Adrenal gland (tissue), 19 donors: ENCODE measurements at places on chromosomes 1 and 21.

DNA sequence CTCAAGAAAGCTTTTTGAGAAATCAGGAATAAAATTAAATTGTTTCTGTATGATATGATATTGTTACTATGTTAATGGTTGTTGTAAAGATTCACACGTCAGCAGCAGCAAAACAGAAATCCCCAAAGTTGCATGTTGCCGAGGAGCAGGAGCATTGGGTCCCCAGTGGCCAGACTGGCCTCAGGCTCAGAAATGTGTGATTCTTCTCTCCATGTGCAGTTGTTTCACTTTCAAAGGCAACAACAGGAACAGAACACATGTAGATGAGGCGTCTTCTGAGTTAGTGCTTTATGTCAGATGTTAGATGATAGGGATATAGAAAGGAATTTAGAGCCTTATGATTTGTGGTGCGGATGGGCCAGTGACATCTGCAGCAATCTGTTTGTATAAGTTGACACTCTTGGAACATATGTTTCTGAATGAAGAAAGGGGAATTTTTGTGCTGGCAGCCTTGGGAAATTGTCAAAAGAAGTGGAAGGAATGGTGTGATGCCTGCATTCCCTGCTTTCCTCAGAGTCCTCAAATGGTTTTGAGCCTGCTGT lies 2.1 kb upstream of the TTLL7 start:
- DNase-seq: no peak

DNA sequence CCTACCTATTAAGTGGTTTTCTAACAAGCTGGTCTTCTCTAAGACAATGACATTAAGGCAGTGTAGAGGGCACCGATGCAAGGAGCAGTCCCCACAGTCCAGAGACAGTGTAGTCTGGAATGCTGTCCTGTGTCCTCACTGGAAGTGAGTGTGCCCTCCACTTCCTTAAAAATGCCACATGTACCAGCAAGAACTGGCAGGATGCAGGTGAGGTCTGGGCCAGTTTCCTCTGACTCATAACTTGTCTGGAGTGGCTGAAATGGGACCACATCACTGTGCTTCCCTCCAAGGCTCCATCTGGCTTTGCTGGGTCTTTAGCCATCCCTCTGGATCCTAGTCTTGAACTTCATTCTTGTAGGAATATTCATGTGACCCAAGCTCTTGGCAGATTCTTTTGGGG lies 170.5 kb upstream of the KIAA0040 start:
- DNase-seq: no peak

- no peak for DNase-seq
Measured at GRCh38 chr1:222331340-222331739, 216.6 kb downstream of the HHIPL2 start.

GRCh38 chr1:22296701-22297591 lies 154.0 kb upstream of the WNT4 start:
- DNase-seq: peak; percentile 10

- DNase-seq: no peak
Measured at GRCh38 chr1:46599059-46599970, 4.8 kb downstream of the MKNK1 start.

GRCh38 chr1:98001764-98002163 lies 80.9 kb upstream of the DPYD start:
- no peak for DNase-seq

GRCh38 chr1:204975568-204976235 lies 67.3 kb upstream of the CNTN2 start:
- peak; percentile 49 for DNase-seq

DNA sequence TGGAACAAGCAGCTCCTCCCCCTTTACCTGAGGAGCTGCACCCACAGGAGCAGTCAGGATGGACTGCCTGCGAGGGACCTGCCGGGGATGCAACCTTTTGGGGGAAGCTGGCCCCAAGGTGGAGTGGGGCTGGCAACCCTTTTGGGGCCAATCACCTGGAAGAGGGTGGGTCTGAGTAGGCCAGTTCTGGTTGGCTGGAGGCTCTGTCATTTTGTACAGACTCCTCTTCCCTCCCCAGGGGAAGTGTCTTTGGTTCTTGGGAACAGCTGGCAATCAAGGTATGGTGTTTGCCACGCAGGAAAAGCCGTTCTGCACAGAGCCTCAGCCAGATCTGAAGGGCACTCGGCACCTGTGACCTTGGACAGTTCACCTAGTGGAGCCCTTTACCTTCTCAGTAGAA lies 280 bp upstream of the A3GALT2 start:
- no peak for DNase-seq

- DNase-seq: no peak
Measured at GRCh38 chr1:204263254-204263910, 49.6 kb upstream of the GOLT1A start.

DNA sequence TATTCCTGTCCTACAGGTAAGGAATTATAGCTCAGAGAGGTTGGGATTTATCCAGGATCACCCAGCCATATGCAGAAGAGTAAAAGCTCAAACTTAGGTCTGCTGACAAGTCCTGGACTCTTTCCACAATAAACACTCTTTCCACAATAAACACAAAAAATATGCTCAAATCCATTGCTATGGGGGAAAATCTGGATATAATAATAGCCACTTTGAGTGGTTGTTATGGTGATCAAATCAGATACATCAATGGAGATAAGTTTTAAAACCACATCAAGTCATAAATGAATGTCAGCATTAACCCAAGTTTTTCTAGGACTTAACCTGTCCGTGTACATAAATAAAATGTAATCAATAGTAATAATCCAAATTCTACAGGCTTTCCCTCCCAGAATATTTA lies 22.3 kb upstream of the TTF2 start:
- DNase-seq: no peak

GRCh38 chr1:100352267-100353070 lies at the start of gene CDC14A:
TSS of gene CDC14A (plus strand) at chr1:100352506. CDS start at chr1:100352955, 449 bp downstream.
- peak; percentile 97 for DNase-seq

GRCh38 chr1:105000793-105001192 lies 1251.1 kb downstream of the AMY1C start:
- no peak for DNase-seq

DNA sequence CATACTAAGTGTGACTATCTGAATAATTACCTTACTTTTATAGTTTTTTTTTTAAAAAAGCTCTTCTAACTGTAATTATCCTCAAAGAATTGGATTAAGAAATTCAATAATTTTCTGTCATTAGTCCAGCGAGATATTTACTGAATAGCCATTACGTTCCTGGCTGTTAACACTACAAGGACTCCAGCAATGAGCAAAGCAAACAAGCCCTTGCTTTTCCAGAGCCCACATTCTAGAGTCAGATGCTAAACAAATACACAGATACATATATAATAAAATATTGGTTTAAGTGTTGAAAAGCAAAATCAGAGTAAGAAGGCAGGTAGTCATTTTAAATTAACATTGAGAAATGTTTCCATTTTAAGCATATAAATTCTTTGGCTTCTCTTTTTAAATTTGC lies 118.4 kb downstream of the ATF6 start:
- no peak for DNase-seq

DNA sequence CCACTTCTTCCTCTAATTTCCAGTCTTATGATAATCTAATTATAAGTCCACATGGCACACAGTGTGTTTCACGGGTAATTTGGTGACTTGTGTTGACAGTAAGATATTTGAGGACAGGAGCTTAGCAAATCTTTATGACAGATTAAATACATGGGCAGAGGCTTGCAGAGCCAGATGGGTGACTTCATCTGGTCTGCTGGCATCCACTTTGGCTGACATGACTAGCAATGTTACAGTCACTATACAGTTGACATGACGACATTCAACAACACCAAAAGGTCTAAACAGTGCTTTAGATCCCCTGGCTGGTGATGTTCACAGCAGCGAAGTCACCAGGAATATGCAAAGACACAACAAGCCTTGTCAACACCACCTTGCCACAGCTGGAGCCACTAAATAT lies 147.2 kb downstream of the ETS2 start:
- DNase-seq: no peak

DNA sequence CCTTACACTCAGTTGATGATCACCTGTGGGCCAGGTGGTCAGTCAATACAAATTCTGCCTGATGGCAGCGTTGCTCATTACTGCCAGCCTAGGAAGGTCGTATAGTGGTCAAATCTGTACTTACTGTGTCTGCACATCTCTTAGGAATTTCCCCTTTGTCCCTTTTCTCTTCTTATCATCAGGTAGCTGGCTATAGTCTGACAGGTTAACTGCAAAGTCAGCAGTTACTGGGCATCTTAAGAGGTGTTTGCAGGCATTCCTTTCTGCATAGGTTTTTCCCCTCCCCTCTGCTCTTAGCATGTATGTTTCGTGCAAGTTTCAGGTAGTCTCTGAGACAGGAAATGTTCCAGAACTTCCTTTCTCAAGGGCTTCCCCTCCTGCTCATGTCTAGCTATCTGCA lies 298.7 kb downstream of the LRRIQ3 start:
- DNase-seq: no peak

DNA sequence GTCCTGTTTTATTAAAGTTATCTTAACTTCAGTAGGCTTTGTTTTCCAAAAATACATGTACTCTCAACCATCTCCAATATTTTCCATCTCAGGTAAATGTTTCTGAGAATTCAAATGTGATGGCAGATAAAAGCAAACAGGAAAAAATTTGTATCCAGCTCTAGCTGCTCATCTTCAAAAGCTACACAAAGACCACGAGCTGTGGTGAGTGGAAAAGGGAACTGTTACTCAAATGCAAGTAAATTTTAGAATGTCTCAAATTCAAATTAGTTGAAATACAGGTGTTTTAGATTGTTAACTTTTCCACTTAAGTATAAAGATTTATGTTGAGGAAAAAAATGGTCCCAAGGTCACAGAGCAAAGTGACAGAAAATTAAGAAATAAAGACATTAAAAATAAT lies 216.0 kb downstream of the SLC45A1 start:
- no peak for DNase-seq

DNA sequence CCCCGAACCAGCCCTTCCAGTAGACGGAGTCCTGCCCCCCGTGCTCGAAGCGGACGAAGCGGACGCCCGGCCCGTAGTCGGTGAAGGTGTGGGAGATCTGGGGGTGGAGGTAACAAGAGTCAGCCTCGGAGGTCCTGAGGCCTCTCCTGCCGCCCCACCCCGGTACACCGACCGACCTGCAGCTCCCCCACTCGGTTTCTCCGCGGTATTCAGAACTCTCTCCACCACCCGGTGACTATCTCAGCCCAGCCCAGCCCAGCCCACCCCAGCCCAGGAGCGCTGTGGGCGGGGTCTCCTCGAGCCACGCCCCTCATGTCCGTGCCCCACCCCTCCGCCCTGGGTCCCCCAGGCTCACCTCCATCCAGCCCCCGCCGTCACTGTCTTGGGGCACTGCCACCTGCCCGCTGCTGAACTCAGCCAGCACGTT lies 5.5 kb downstream of the FBXO2 start:
- peak; percentile 48 for DNase-seq

DNA sequence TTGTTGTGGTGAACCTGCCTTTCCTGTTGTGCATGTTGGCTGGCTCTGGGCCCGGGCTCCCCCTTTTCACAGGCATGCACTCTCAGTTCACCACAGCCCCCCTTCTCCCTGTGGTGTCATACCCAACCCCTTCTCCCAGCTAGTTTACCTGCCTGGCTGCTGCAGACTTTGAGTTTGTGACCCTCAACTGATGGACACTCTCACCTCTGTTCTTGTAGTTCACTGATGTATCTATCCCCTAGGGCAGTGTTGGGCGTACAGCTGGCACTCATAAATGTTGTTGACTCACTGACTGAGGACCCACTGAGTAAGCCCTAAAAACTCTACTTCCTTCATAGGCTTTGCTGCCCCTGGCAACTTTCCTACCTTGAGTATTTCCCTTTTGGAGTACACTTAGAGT lies 54.9 kb downstream of the WDR64 start:
- no peak for DNase-seq

- DNase-seq: peak; percentile 84
Measured at GRCh38 chr1:39398278-39399021, 93.0 kb upstream of the BMP8A start.

GRCh38 chr1:234702342-234703000 lies 92.5 kb upstream of the IRF2BP2 start:
- no peak for DNase-seq

- DNase-seq: no peak
Measured at GRCh38 chr21:36825658-36826057, 126.7 kb downstream of the SIM2 start.

DNA sequence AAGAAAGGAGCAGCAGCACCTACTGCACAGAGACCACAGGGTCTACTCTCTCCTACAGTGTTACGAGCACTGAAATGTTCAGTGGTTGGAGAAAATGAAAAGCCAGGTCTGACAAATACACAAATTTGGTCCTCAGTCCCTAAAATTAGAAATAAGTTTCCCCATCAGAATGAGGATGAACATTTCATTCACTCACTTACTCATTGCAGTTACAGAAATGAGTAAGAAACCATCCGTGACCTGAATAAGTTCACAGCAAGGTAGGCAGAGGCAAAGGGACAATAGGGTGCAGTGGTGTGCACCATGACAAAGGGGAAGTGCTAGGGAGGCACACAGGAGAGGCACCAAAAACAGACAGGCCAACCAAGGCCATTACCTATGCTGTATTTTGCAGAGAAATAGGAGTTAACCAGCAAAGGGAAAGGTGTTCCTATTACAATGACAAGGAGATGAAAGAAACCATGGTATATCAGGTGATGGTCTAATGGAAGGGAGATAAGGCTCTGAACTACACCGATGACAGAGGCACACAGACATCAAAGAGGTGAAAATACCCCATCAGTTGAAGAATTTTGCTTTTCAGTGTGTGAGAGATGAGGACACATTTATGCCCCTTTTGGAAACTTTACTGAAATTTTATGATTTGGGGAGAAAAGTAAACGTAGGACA lies 29.4 kb downstream of the VAV3 start:
- DNase-seq: no peak

DNA sequence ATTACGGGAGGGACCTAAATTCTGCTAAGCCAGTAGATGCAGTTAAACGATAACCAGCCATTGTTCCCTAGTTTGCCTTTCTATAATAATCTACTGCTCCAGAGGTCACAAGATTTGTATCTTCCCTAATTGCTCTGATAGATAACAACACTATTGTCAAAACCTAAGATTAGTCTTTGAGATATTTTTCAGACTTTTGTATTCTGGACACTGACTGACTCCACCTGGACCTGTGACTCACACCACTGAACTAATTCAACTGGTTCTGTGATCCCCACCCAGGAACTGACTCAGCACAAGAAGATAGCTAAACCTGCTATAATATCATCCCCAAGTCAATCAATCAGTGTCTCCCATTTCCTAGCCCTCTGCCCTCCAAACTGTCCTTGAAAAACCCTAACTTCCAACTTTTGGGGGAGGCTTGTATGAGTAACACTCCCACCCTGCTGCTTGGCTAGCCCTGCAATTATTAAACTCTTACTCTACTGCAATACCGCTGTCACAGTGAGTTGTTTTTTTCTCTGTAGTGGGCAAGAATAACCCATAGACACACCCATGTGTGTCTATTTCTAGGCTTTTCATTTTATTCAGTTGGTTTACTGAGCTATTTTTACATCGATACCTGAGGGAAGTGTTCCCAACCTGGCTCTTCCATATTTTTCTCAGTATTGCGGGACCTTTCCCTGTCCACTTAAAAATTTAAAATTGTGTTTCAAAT lies 11.2 kb downstream of the KIFAP3 start:
- DNase-seq: no peak

GRCh38 chr1:13950637-13951036 lies 250.6 kb downstream of the PRDM2 start:
- DNase-seq: no peak
